NCI-H526 (cell line): ENCODE measurements at places on chromosomes 2 and 18.
A peak's percentile ranks its signal among the peaks of the same experiment; 100 is the strongest.

GRCh38 chr2:24049485-24050021, at the start of gene FKBP1B:
TSS of gene FKBP1B (plus strand) at chr2:24049741. CDS start at chr2:24049850, 109 bp downstream.
- DNase-seq: peak; percentile 81

GRCh38 chr2:80896576-80896975, 592.0 kb upstream of the LRRTM1 start:
- no peak for DNase-seq

DNA sequence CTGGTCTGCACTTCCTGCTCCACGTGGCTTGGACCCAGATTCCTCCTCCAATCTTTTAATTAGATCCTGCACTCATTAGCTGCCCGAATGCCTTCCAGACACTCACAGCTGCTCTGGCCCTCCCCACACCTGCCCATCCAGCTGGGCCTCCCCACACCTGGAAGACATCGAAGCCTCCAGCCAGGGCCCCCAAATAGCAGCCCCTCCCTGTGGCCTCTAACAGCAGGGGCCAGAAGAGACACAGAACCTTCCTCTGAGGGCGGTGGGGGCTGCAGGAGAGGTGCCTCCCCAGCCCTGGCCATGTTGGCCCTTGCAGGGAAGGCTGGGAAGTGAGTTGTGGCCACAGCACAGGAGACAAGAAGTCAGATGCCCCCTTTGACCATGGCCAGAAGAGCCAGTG, 252.8 kb downstream of the DYSF start:
- DNase-seq: no peak

- DNase-seq: no peak
Measured at GRCh38 chr18:61639886-61640285, 252.9 kb downstream of the RNF152 start.

- DNase-seq: no peak
Measured at GRCh38 chr2:68745006-68745405, 10.4 kb downstream of the ARHGAP25 start.

DNA sequence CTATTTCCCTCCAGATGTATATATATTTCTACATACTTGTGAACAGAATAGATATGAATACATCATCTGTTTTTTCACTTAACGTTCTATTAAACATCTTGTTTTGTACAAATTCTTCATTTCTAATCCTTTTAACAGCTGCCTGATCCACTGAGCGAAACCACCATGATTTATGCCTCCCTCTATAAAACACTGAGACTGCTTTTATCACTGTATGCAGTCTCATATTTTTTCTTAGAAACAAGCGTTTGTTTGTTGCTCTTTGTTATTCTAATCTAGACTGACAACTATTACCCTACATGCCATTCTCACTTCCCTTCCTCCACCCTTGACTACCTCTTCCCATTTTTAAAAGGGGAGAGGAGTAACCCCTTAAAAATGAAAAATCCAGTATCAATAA, 88.2 kb downstream of the DTNB start:
- no peak for DNase-seq

- no peak for DNase-seq
Measured at GRCh38 chr18:51563396-51563795, 365.9 kb upstream of the MEX3C start.

- DNase-seq: no peak
Measured at GRCh38 chr18:33334781-33335180, 105.7 kb downstream of the CCDC178 start.

DNA sequence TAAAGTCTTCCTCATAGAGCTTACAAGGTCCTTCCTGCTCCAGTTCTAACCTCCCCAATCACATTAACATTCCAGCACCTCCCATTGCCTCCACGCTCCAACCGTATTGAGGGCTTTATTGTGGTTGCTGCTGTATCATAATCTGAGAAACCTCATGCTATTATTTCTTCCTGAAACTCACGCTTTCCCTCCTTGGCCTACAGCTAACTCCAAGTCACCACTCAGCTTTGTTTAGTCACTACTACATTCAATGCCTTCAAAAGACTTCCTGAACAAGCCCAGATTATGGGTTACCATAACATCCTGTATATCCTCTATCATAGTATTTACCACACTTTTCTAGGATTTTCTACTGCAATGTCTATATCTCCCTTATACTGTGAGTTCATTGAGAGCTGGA, 230.4 kb downstream of the IKZF2 start:
- no peak for DNase-seq

GRCh38 chr2:200687922-200688920, 102.4 kb downstream of the AOX1 start:
- DNase-seq: no peak

DNA sequence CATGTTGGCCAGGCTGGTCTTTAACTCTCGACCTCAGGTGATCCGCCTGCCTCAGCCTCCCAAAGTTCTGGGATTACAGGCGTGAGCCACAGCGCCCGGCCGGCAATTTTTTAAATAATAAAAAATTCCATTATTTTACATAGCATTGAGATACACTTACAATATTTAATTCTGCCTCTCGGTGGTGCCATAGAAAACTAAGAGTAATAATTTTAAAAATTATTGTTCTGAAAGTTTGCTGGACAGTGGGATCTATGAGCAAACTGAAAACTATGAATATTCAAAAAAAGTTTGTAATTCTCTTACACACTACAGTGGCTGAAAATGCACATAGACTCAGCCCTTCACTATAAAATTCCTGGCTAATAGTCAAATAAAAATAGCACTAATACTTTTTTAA, 90.9 kb upstream of the STON1 start:
- no peak for DNase-seq

- no peak for DNase-seq
Measured at GRCh38 chr2:171405546-171405945, 28.2 kb downstream of the METTL8 start.

- no peak for DNase-seq
Measured at GRCh38 chr18:3211236-3211992, 8.4 kb downstream of the MYOM1 start.

DNA sequence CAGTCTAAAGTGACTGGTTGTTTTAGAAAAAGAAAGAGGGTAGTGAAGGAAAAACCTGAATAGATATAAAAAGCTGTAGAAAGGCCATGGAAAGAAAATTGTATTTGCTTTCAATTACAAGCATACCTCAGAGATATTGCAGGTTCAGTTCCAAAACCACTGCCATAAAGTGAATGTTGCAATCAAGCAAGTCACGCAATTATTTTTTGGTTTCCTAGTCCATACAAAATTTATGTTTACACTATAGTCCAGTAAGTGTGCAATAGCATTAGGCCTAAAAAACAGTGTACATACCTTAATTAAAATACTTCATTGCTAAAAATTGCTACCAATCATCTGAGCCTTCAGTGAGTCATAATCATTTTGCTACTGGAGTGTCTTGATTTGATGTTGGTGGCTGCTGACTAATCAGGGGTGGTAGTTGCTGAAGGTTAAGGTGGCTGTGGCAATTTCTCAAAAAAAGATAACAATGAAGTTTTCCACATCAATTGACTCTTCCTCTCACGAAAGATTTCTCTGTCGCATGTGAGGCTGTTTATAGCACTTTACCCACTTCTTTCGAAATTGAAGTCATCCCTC, 2003.8 kb upstream of the PIK3C3 start:
- no peak for DNase-seq

GRCh38 chr2:10371441-10372196, 68.9 kb downstream of the HPCAL1 start:
- DNase-seq: no peak

DNA sequence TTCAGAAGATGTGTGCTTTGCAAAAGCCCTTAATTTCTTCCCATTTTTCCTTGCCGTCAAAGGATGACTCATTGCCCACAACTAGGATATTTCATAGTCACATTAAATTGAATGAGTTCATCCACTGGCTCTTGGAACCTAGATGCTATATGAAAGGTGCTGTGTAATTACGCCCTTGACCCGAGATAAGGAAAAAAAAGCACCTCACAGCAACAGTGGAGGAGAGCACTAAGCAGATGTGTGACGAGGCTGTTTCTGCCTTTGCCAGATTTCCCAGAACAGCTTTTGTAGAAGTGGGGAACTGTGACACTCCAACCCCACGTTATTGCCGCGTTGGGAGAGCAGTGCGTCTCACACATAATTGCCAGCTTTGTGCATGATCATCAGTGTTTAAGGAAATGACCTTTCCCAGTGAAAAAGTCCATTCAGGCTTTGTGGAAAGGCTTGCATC, 33.3 kb upstream of the TMEM87B start:
- DNase-seq: no peak

DNA sequence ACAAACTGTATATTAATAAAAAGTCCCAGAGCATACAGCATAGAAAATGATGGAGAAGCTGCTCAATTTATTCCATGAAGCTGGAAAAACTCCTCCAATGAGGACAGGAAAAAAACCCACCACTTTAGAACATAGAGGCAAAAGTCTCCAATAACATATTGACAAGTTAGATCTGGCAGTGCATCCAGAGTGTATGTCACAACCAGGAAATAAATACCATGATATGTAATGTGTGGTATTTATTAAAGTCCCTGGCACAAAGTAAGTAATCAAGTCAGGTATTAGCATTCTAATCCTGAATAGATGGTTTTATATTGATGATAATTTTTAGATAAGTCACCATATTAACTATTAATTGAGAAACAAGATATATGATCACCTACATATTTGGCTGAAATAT, 427.3 kb upstream of the HS6ST1 start:
- DNase-seq: no peak

- DNase-seq: no peak
Measured at GRCh38 chr2:171723716-171724683, 36.7 kb downstream of the DYNC1I2 start.

DNA sequence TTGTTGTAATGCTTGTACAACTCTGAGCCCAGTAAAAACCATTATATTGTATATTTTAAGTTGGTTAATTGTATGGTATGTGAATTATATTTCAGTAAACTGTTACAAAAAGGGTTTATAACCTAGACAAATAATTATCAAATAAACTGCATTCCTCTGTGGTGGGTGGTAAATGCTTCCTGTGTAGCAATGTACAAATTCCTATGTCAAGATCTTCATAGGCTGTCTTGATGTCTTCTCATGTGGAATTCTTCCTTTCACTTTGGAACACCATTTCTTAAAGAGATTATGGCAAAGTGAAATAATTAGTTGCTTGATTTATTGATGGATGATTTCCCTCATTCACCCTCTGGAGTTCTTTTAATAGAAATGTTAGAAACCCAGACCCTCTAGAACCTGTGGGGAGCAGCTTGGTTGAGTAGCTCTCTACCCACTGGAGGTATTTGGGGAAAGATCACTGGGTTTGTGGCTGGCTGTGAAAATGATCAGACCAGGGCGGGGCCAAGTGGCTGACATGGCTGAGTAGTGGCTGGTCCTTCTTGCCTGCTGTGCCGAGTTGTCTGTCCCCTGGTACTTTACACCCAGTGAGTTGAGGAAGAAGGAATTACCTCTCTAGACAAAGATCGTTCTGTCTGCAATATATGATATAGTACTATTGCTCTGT, 22.4 kb upstream of the MGAT5 start:
- DNase-seq: no peak

DNA sequence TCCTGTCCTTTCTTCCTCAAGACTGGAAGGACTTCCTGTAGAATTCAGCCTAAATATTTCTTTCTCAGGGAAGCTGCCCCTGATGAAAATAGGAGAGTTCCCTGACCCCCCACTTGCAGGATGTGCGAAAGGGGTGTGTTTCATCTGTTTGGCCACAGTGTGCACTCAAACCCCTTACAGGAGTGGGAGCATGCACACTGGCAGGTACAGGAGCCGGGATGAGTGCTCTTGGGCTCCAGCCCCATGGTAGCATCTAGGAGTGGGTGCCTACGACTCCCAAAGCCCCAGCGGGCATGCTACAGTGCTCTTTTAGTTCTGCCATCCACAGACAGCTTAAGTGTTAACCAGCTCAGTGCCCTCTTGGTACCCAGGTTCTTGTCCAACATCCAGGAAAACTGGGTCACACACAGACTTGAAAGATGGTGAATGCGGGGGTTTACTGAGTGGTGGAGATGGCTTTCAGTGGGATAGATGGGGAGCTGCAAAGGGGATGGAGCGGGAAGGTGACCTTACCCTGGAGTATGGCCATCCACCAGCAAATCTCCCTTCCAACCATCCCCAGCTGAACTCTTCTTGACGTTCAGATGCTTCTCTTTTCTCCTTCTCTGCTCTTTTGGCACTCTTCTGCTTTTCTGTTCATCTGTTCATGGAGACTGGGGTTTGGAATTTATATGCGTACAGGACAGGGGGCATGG, 295.0 kb upstream of the NCKAP5 start:
- DNase-seq: no peak

- DNase-seq: peak; percentile 83
Measured at GRCh38 chr18:48540251-48541025, 1.6 kb downstream of the CTIF start.

- no peak for DNase-seq
Measured at GRCh38 chr18:60865801-60866200, 467.4 kb upstream of the CDH20 start.

- no peak for DNase-seq
Measured at GRCh38 chr2:202187570-202187969, 50.8 kb downstream of the SUMO1 start.

GRCh38 chr18:7566567-7567473, at the start of gene PTPRM:
TSS of gene PTPRM (plus strand) at chr18:7567316. CDS start at chr18:7567819, 503 bp downstream.
- DNase-seq: no peak

DNA sequence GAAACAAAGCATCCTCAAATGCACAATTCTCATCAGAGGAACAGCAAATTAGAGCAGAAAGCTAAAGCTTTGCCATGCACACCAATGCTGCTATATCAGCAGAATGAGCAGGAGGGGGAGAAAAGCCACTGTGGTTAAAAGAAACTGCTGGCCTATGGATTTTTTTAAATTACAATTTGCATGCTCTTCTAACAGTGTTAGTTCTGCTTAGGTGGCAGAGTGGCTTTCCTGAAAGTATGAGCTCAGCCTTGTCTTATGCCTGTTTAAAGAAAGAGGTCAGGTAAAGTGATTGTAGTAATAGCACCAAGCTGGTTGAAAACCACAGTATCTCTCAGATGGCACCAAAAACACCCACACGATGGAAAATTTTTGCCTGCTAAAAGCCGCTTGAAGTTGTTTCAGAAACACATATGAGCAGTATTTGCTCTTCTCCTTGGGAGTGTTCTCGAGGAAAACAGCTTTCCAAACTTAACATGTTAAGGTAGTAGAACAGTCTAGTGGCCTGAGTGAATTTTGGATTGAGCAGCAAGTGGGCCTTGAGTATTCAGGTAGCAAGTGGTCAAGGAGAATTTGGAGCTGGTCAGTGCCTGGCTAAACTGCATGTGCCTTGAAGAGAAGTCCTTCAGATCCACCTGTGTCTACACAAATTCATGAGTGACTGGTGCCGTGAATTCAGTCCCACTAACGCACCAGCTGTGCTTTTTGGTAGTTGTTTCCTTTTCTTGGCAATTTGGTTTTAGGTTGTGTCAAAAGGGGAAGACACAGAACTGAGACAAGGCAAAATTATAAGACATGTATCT, 19.6 kb upstream of the NDUFV2 start:
- DNase-seq: peak; percentile 15

- no peak for DNase-seq
Measured at GRCh38 chr2:23100406-23100805, 284.6 kb upstream of the KLHL29 start.

DNA sequence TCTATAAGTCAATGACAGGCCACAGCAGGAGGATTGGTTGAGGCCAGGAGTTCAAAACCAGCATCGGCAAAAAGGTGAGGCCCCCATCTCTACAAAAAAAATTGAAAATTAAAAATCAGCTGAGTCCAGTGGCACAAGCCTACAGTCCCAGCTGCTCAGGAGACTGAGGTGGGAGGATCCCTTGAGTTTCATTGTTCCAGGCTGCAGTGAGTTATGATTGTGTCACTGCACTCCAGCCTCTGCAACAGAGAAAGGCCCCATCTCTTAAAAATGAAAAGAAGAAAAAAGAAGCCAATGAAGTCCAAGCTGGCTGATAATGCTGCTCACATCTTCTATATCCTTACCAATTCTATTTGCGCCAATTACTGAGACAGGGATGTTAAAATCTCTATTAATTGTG, 39.1 kb downstream of the MRPS5 start:
- DNase-seq: no peak

GRCh38 chr18:79195716-79196683, 126.8 kb downstream of the ATP9B start:
- no peak for DNase-seq
